ENCODE measurements at places on chromosomes 11 and 22.

- no peak for DNase-seq
Measured at GRCh38 chr11:27242591-27242990, 120.4 kb downstream of the CCDC34 start.

DNA sequence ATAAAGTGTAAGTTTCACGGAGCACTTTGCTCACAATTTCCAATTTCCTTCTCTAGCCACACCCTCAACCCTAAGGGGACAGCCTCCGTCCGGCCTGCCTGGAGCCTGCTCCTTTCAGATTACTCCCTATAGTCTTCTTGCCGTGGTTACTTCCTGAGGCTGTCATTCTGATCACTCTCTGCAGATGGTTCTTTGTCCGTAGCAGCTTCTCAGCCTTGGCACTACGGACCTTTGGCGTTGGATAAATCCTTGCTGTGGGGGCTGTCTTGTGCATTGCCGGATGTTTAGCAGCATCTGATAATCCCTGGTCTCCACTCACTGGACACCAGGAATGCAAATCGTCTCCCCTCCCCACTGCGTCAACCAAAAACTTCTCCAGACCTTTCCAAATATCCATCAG, 447.5 kb upstream of the KIRREL3 start:
- no peak for DNase-seq

GRCh38 chr11:88015170-88015569, 160.1 kb downstream of the RAB38 start:
- DNase-seq: no peak

- DNase-seq: no peak
Measured at GRCh38 chr11:96222102-96222501, 120.9 kb downstream of the MAML2 start.

DNA sequence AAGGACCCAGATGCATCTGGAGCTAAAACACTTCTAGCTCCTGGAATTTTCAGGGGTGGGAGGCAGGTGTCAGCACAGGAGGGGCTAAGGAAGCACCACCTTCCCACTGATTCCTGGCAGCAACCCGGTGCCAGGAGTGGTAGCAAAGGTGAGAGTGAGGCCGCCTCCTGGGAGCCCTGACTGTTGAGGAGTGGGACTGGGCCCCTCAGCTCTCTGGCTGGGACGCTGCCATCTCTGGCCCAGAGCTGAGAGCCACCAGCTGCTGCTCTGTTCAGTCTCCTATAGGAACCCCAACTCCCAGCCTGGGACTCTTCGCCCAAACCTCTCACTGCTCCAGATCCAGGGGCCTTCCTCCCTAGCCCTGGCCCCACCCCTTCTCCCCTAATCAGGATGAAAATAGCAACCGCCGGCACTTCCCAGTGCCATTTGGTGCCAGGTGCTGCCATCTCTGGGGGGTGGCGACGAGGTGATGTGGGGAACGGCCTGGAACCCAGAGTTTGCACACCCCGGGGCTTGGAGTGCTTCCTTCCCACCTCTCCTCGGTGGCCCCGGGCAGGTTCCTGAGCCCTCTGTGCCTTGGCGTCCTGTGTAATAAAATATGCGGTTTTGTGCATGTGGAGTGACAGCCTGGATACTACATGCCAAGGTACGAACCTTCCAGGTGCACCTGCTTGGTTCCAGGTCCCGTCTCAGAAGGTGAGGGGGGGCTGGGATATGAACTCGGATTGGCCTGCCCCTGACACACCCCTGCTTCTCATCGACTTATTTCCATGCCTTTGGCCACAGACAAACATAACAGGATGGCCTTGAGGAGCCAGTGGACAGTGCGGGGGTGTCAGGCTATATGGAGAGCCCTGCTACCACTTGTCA, 35.7 kb upstream of the CELSR1 start:
- no peak for DNase-seq

- no peak for DNase-seq
Measured at GRCh38 chr11:69974528-69974927, 103.6 kb upstream of the ANO1 start.

GRCh38 chr11:36487619-36488018, 22.5 kb downstream of the TRAF6 start:
- DNase-seq: no peak

GRCh38 chr22:36921309-36922104, 8.1 kb downstream of the CSF2RB start:
- DNase-seq: no peak

DNA sequence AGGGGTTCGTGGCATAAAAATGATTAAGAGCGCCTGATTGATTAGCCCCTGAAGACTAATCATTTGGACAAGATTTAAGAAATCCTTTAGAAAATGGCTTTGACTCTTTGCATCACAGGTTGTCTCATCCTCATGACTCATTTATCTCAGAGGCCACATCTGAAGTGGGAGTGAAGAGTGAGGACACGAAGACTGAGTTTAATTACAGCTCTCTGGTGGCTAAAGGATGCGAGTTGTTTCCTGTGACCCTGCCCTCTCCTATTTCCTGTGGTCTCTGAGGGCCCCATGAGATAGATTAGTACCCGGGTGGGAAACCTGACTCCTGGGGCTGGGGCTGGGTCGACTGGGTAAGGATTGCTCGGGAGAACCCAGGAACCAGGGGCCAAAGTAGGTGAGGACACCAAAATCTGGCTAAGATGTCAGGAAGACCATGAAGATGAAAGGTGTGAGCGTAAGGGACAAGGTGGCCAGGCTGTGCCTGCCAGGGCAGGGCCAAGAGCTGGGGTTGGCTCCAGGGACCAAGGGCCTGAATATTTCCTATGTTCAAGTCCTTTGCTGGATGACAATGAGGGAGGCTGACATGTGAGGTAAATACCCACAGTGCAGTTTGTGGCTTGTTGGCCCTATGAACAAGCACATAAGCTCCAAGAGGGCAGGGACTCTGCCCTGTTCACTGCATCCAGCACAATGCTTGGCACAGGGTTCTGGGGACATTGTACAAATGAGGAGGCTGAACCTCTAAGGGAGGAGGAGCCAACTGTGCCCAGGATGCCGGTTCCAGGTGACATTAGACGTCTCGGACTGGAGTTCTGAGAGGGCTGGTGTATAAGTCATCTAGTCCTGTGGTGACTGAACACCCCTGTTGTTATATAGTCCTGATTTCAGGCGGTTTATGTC, 3.6 kb downstream of the OTOG start:
- no peak for DNase-seq

DNA sequence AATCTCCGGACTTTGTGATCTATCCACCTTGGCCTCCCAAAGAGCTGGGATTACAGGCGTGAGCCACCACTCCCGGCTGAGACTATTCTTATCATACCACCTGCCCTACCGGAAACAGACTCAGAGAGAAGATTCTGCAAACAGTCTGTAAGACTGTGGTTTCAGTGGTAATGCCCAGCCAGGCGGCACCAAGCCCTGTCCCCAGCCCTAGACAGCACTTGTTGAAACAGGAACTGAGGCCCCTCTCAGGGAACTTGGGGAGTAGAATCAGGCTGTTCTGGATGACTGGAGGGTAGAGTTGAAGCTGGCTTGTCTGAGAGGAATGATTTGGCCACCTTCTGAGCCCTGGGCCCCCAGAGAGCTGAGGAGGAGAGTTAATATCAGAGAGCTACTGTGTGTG, 1.3 kb upstream of the INSC start:
- no peak for DNase-seq

DNA sequence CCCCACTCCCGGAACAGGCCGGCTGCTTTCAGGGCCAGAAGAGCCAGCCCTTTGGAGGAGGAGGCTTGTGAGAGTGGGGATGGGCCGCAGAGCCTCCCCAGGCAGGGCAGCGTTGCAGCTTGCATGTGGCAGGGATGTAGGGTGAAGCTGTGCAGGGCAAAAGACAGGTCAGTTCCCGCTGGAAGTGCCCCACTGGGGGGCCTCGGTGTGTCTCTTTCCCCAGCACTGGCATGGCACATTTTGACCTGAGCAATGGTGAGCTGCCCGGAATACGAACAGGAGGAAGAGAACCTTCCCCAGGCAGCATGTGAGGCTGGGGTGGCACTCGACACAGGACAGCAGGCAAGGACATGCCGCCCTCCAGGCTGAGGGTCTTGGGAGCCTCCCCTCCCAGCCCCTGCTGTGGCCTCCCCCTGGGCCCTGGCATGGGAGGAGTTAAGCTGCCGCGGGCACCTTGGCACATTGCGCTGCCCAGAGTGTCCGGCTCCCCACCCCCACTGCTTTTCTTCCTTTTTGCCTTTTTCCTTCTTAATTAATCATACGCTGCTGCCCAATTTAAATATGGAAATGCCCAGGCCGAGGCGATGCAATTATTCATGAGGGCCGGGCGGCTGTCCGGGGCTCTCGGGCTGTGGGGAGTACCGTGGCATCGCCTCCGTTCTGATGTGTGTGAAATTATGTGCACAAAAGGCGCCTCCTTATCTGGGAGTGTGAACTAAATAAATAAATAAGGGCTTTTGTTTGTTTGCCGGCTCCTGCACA, 76.0 kb upstream of the WNT7B start:
- DNase-seq: no peak

- DNase-seq: no peak
Measured at GRCh38 chr11:26551186-26551801, 20.8 kb downstream of the MUC15 start.

DNA sequence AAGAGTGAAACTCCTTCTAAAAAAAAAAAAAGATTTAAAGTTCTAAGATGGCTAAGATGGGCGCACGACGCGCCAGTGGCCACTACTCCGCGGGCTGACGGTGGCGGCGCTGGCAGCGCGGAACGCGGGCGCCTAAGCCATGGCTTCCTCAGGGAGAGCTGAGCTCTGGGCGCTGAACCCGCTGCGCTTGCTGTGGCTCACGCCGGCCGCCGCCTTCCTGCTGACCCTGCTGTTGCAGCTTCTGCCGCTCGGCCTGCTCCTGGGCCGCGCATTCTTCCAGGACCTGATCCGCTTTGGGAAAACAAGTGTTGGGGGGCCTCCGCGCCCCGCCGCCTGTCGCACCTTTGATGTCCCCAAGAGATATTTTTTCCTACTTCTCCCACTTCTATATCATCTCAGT, 19.5 kb downstream of the OOSP3 start:
- DNase-seq: no peak

GRCh38 chr11:132217856-132218255, 847.4 kb downstream of the NTM start:
- DNase-seq: no peak

GRCh38 chr11:12331239-12331874, 46.0 kb upstream of the PARVA start:
- DNase-seq: peak; percentile 48

DNA sequence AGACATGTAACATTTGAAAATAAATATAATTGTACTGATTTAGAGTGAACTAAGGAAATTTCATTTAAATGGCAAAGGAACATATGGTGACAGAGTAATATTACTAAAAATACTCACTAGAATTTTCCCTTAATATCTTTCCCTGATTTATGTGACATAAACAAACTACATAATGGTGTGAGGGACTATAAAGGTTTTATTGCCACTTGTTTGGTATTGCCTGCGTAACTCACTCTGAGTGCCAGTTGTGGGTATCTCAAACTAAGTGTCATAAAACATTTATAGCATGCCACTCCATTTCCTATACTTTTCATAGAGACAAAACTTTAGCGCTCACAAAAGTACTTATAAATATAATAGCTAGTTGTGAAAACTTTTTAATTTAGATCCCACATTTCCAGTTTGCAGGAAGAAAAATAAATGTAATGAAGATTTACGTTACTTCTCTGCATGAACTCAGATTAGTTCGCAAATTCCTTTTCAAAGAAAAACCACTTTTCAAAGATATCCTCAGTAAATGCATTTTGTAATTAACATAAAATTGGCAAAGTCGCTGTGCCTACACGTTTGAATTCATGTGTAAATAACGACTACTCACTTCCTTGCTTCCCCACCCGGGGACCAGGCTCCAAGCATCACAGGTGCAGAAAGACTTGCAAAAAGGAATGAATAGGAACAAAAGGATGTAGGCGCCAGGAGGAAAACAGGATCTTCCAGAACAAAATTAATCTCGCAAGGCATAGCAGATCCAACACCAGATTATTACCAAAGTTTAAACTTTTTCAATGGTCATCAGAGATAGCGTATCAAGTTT, 1.6 kb upstream of the QSER1 start:
- DNase-seq: no peak

DNA sequence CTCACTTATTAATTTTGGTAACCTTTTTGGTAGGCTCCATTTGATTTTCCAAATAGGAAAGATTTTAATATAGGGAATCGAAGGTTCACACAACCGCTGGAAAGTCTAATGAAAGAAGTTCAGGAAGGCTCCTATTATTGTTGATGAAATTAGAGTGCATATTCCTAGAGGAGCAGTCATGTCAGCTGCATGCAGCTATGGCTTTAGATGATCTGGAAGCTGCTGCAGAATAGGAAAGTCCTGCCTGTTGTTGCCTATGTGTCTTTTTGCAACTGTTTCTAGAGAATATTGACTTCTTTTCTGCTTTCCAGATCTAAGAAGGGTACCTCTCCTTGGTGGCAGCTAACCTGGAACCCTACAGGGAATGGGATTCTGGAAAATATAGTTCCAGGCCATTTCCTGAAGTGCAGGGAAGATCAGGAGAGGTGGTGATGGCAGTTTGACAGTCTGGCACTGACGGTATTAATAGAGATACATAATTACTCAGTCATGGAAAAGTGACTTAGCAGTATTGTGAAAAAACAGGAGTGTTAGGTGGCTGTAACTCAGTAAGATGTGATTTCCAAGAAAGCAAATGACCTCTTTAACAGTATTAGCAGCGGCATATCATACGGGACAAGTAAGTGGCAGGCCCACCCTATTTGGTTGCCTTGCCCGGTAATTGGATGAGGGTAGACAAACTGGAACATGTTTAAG, 54.0 kb downstream of the TNRC6B start:
- no peak for DNase-seq

DNA sequence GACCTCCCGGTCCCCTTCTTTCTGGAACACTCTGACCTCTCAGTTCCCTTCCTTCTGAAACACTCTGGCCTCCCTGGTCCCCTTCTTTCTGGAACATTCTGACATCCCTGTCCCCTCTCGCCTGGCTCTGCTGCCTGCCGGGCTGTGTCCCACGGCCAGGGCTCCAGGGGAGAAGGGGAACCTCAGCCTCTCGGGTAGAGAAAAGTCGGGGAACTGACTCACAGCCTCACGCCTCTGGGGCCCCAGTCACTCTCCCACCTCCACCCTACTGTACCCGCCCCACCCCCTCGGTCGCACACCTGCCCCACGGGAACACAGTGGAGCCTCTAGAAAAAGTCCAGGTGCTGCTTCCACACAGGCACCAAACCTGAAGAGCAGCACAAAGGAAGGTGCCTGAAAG, 93.3 kb downstream of the BRD1 start:
- no peak for DNase-seq

DNA sequence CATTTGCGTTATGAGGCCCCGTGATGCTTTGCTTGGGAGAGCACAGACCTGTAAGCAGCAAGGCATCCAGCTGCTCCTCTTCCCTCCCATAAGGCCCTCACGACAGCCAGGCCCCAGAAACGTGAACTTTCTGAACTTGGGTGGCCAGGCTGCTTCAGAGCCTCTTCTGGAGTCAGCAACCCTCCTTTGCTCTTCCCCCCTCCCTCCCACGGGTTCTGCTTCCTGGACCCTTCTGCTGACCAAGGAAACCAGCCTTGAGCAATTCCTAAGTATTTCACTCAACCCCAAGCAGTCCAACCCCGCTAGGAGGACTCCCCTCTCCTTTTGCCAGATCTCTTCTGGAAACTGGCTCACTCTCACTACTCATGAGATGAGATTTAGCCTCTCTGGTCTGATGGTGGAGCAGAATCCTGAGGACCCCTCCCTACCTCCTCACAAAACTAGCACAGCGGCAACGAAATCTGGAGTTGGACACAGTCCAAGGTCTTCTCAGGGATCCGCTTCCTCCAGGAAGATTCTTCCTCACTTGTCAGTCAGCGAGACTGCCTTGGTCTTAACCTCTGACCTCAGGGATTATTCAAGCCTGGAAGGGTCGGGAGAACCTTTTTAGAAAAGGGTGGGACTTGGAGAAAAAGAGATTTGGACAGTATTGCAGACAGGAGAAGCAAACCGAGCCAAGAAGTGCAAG, 86.2 kb downstream of the UBASH3B start:
- no peak for DNase-seq

Measured in naive thymus-derived CD4-positive, alpha-beta T cell (primary cell).